ENCODE measurements at places on chromosomes 7 and 10. TPM values are rescaled to one million over a fixed set of nuclear protein-coding genes. Genes with fewer than 3 reads are reported as not detected.
A peak's percentile ranks its signal among the peaks of the same experiment; 100 is the strongest.

DNA sequence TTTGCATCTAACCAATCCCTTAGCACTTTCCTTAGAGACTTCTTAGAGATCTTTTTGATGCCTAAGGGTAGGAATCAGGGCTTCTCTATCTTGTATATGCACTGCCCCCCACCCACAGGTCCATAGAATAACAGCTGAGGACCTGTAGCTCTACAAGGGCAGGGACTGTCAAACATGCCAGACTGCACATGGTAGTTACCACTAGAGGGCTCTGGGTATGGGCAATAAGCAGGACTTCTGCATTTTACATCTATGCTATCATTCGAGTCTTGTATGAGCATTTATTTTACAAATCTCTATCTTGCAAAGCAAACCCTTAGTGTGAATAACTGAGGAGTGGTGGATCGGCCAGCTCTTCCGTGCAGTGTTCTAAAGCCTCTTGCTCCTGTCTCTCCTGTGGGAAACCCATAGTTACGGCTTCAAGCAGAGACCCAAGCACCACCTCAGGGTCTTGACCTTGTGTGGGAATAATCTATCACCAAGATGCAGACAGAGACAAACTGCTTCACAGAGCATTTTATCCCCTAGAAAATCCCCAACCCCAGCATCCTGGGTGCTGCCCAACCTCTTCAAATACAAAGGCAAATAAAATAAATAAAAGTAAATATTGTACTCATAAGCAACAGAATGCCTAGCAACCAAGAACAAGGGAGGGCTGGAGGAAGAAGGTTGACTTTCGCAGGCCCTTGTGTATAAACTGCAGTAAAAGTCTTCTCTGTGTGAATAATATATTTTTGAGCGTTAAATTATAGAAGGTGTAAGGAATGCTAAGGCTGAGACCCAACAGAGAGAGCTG lies 219.3 kb downstream of the WDR11 start:
- no peak overlapping the region for H3K27ac ChIP-seq
- no peaks in the 10 kb centered on the region for H3K4me1 ChIP-seq
- no peaks in the 10 kb centered on the region for H3K27me3 ChIP-seq
- no peaks in the 10 kb centered on the region for H3K36me3 ChIP-seq

- H3K27ac ChIP-seq = no peak overlapping the region
- no peaks in the 10 kb centered on the region for H3K4me1 ChIP-seq
- DNase-seq = no peak
- H3K27me3 ChIP-seq = peaks cover 71% of the 10 kb centered on the region
- no peak overlapping the region for H3K4me3 ChIP-seq
Measured at GRCh38 chr7:49775949-49776443, 2.6 kb downstream of the VWC2 start.

GRCh38 chr10:19904202-19904661 lies 88.0 kb downstream of the PLXDC2 start:
- DNase-seq = no peak
- no peaks in the 10 kb centered on the region for H3K36me3 ChIP-seq
- H3K4me3 ChIP-seq = no peak overlapping the region
- H3K27ac ChIP-seq = no peak overlapping the region
- H3K27me3 ChIP-seq = no peaks in the 10 kb centered on the region

DNA sequence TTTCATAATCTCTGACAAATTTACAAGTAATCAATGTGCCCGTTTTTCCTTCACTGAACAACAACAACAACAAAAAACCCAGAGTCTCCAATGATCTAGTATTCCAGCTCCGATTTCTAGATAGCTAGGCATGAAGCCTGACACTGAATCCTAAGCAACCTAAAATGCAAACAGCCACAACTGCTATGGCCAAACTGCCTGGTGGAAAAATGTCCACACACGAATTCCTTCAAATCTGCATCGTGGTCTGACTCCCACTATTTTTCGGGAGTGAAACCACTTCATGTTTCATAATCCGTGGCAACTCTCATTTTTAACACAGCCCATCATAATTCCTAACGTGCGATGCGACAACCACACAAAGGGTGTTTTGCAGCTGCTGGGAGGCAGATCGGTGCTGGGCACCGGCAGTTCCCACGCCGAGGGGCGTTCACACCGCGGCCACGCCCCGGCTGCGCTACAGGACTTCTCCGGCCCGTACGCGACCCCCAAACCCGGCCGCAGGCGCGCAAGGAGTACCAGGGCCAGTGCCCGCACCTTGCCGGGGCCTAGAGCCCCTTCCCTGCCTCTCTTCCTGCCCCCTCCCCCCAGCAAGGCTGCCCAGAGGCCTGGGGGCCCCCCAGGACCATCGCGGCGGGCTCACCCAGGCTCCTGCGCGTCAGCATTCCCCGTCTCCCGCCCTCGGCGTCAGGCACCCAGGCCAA lies 814 bp downstream of the RUFY2 start:
- peaks cover 3% of the 10 kb centered on the region for H3K36me3 ChIP-seq
- DNase-seq = peak; percentile 37
- peak overlapping the region; percentile 99 for H3K4me3 ChIP-seq
- peak overlapping the region; percentile 71 for H3K27ac ChIP-seq
- no peaks in the 10 kb centered on the region for H3K4me1 ChIP-seq
- no peaks in the 10 kb centered on the region for H3K27me3 ChIP-seq

- H3K27ac ChIP-seq = no peak overlapping the region
- no peaks in the 10 kb centered on the region for H3K27me3 ChIP-seq
- no peak for DNase-seq
- H3K36me3 ChIP-seq = no peaks in the 10 kb centered on the region
Measured at GRCh38 chr7:50552921-50553320, 12.3 kb downstream of the DDC start.

DNA sequence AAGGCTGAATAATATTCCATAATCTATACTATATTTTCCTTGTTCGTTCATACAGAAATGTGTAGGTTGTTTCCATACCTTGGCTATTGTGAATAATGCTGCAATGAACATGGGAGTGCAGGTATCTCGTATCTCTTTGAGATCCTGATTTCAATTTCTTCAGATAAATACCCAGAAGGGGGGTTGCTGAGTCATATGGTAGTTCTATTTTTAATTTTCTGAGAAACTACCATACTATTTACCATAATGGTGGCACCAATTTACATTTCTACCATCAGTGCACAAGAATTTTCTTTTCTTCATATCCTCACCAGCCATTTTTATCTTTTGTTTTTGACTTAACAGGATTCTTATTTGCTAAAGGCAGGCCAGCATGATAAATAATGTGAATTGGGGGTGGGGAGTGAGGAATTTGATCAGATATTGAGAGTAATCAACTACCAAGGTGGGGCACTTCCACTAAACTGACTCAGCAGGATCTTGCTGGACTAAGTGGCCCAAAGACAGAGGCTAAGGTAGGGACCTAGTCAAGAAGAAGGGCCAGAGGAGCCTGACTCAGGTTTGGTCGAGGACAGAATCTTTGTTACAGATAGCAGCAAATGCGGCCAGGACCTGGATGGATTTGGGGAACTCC lies 21.5 kb upstream of the CCSER2 start:
- H3K27me3 ChIP-seq = no peaks in the 10 kb centered on the region
- no peak for DNase-seq
- H3K4me3 ChIP-seq = no peak overlapping the region

DNA sequence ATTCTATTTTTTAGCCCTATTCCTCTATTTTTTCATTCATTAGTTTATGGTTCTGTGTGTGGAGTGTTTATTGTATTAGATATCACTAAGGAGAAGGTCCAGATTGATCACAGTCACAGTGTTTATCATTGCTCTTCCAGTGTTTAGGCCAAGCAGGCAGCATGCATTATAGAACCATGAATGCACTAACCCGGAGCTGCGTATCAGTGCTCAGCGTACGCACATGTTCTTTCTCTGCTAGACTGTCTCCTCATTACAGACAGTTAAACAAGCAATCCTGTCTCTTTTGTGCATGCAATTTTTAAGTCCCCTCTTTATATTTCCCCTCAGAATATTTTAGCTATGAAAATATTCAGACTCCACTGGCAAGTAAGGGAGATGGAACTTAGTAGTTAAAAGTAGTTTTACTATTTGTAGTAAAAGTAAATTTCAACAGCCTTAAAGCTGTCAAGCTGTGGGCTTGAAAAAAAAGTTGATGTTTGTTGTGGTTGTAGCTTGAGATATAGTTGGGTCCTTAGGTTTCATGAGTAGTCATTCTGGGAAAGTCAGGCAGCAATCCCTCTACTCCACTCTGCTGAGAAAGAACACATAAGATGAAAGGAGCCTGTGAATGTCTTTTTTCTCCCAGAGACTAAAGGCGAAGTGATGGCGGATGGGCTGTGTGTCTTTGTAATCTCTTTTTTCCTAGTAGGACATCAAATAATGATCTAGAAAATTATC lies 260.4 kb downstream of the CDK14 start:
- no peaks in the 10 kb centered on the region for H3K36me3 ChIP-seq
- no peak overlapping the region for H3K4me3 ChIP-seq
- H3K27me3 ChIP-seq = no peaks in the 10 kb centered on the region
- DNase-seq = no peak

GRCh38 chr7:98307971-98308466 lies 26.5 kb downstream of the BRI3 start:
- no peaks in the 10 kb centered on the region for H3K27me3 ChIP-seq
- H3K4me3 ChIP-seq = no peak overlapping the region
- H3K27ac ChIP-seq = no peak overlapping the region
- no peaks in the 10 kb centered on the region for H3K4me1 ChIP-seq
- DNase-seq = no peak

DNA sequence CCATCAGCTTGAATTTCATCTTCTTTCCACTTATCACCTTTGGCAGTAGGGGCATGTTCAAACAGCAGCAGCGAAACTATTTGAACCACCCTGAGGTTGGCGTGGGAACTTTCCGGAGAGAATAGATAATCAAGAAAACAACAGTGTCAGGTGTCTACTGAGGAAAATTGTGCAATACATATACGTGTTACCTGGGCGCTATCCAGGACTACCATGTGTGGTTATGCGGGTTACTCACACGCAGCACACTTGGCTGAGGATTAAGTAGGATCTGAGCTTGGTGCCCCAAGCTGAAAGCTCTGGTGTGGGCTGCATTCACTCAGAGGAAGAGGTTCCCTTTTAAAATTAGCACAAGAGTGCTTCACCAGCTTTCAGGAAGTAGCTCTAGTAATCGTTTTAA lies 8.8 kb upstream of the ABI1 start:
- no peaks in the 10 kb centered on the region for H3K36me3 ChIP-seq
- H3K27ac ChIP-seq = no peak overlapping the region
- H3K27me3 ChIP-seq = no peaks in the 10 kb centered on the region
- peaks cover 5% of the 10 kb centered on the region for H3K4me1 ChIP-seq
- DNase-seq = no peak

DNA sequence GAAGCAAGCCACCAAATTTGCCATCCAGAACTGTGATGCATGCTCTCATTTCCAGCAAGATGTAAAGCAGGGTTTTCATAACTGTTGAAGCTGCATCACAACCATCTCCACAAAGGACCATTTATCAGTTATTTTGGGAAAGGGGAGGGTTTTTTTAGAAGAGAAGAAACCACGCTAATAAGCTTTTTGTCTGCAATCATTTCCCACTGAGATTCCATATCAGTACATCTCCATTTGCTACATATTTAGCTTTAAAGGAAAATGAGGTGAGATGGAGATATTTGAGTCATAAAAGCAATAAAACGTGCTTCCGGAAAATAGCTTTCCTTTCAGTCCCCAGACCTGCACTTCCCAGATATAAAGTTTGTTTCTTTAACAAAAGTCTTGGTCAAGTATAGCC lies 258.2 kb downstream of the FRMD4A start:
- no peaks in the 10 kb centered on the region for H3K36me3 ChIP-seq
- H3K4me3 ChIP-seq = no peak overlapping the region
- H3K27me3 ChIP-seq = no peaks in the 10 kb centered on the region
- H3K27ac ChIP-seq = no peak overlapping the region
- no peak for DNase-seq

- no peaks in the 10 kb centered on the region for H3K36me3 ChIP-seq
- H3K27ac ChIP-seq = no peak overlapping the region
- no peak overlapping the region for H3K4me3 ChIP-seq
Measured at GRCh38 chr7:121259826-121260225, 69.0 kb upstream of the WNT16 start.

- no peaks in the 10 kb centered on the region for H3K4me1 ChIP-seq
- H3K36me3 ChIP-seq = no peaks in the 10 kb centered on the region
- no peaks in the 10 kb centered on the region for H3K27me3 ChIP-seq
- no peak overlapping the region for H3K4me3 ChIP-seq
- no peak for DNase-seq
Measured at GRCh38 chr10:36725581-36726520, 399.5 kb upstream of the ANKRD30A start.

Gene GPR158
- under 0.01 TPM for total RNA-seq

Gene OPN1SW
- not detected for total RNA-seq

Gene GTF2IRD2
- total RNA-seq = 10.9 TPM

Gene UCN3
- total RNA-seq = 0.19 TPM

Gene NME8
- total RNA-seq = 1.0 TPM

Gene SRRT
- total RNA-seq = 74.2 TPM
